ENCODE measurements at places on chromosomes 1 and 21.
A peak's percentile ranks its signal among the peaks of the same experiment; 100 is the strongest.

DNA sequence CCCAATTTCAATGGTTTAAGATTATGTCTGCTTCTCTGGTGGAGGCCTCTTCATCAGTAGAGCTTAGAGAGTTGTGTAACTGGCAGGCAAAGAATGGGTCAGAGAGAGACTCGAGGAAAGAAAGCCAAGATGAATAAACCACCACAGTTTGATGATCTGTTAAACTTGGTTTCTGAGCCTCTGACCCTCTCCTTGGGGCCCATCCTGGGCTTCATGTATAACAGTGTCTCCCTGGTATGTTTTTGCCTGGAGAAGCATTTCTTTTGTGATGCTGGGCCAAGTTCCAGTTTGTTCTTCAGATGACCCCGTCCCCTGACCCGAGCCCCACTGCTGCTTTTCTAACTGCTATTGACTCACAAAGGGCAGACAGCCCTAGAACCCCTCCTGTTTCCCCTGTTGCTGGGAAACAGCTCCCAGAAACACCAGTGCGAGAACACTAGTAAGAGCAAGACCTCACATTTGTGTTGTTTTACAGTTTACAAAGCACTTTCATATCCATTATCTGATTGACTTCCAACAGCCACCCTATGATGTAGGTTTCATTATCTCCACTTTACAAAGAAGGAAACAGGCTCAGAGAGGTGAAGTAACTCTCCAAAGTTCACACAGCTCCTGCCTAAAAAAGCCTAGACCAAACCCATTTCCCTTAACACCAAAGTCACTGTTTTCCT, 9.0 kb downstream of the CD2 start:
- no peak for DNase-seq

DNA sequence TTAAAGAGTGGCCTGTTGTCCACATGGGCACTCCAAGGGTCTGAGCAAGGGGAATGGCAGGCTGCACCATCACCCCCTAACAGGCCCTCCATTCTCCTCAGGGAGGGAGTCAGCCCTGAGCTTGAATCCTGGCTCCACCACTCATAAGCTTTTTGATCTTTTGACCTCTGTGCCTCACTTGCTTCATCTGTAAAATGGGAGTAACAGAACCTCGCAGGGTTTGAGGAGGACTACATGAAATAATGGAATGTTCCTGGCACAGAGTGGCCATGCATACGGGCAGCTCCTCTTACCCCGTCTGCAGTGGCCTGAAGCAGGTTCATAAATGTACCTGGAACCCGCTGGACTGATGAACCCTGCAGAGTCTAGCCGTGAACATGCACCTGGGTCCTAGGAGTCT, 2.1 kb upstream of the XKR8 start:
- no peak for DNase-seq

DNA sequence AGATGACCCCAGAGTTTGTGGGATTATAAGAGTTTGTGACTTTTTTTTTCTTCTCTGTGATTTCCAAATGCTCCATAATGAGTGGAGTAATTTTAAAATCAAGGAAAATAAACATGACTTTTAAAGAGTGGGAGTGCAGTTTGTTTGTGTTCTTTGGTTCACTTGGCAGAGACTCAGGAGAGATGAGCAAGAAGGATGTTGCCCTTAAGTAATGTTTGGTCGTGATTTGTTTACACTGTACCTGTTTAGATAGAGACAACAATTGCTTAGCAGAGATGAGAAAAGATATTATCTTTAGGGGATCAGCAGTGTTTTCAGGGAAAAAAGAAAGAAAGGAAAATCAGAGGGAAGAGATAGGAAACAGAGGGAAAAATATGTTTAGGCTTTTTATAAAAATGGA, 170.8 kb downstream of the ADSS2 start:
- no peak for DNase-seq

GRCh38 chr1:40665335-40666171, at the start of gene RIMS3:
TSS of gene RIMS3 (minus strand) at chr1:40665682. CDS start at chr1:40641925, 23,757 bp downstream.
- peak; percentile 97 for DNase-seq

DNA sequence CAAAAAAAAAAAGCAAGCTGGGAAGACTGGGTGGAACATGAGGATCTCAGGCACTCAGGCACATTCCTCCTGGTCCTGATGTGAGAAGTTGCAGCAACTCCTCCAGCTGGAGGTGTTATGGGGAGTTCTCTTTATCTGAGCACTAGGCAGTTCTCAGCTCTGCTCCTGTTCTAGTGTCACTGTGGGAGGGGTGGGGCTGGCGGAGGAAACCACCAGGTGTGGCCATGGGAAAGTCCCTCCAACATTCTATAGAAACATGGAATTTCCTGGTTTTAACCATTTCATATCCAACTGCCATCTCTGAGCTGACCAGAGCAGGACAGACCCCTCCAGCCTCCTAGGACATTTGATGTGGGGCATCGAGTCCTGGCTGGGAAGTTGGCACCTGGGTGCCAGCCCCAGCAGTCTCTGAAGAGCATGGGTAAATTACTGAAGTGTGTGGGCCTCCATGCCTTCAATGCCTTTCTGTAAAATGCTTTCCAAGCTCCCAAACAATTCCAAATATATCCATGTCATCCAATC, 804 bp upstream of the IKBKE start:
- no peak for DNase-seq

- no peak for DNase-seq
Measured at GRCh38 chr1:27603309-27603680, 649 bp downstream of the AHDC1 start.

- peak; percentile 7 for DNase-seq
Measured at GRCh38 chr1:237492359-237492758, 398.4 kb downstream of the ZP4 start.

- DNase-seq, result no peak
Measured at GRCh38 chr1:183544598-183545297, 45.5 kb downstream of the NCF2 start.

DNA sequence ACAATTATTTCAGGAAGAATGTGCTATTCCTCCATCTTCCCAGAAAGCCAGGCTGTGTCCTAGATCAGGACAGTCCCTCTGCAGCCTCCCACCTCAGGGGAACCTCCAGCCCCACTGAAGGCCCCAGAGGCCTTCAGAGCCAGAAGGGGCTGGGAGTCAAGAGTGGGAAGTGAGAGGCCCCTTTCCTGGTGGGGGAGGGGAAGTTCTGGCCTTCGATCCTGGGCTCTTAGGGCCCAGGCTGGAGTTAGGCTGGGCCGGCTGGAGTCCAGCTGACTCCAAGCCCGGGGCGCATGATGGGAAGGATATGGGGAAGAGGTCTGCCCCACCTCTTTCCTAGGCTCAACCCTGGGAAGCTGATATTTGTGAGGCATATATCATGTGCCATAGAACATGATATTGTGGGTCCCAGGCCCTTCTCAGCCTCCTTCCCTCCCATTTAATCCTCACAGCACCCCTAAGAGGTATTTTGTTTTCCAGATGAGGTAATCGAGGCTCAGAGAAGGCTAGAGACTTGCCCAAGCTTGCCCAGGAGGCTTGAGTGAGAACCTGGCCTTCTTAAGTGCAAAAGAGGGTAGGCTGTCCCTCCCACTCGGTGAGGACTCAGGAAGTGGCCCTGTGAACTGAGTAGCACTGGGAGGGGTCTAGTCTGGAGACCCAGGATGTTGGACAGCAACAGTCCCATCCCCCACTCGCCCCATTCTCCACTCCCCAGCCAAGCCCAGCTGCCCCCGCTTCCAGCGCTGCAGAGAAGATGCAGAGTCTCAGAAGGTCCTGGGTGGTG, 18.6 kb upstream of the HSPG2 start:
- DNase-seq, result no peak

Measured in SK-N-SH (cell line).